Stimulated activated CD4-positive, alpha-beta T cell treated with anti-CD3 and anti-CD28 coated beads, Interleukin-12 subunit alpha, Interleukin-12 subunit beta, amount 100 ng/mL, for 24 hours (primary cell): ENCODE measurements at places on chromosomes 3 and 15.

DNA sequence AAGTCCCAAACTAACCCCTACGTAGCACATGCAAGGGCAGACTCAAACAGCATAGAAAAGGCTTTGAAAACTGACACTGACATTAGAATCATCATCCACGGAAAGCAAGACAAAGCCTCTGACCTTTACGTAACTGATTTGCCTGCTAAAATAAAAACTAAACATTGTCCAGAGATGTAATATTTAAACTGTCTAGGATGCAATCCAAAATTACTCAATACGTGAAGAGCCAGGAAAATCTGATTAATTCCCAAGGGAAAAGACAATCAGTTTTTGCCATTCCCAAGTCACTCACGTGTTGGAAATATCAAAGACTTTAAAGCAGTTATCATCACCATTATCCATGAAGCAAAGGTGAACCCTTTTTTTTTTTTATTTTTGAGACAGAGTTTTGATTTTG lies 13.3 kb upstream of the IQCF1 start:
- DNase-seq = no peak

GRCh38 chr15:78325092-78325843 lies 14.9 kb upstream of the CRABP1 start:
- no peak for DNase-seq

DNA sequence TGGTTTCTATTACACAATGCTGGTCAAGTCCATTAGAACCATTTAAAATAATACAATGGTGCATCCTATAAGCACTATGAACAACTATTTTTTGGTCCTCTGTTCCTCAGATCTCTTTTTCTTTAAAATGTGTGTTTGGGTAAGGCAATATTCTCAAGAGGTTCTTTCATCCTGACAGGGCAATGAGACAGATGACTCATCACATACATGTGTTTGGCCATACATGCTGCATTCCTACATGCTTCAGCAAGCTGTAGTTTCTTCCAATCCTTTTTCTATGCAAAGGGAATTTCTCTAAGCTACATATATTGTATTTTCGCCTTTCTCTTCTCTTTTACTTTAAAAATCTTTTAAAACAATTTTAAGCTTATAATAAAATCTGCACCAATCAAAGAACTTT lies 52.7 kb downstream of the OTOL1 start:
- no peak for DNase-seq

- DNase-seq = no peak
Observed at GRCh38 chr3:123602325-123602724, 17.5 kb upstream of the HACD2 start.

GRCh38 chr3:192514754-192515663 lies 212.3 kb downstream of the FGF12 start:
- no peak for DNase-seq
